ENCODE measurements at places on chromosomes 11 and 22.

GRCh38 chr11:60396382-60396781 is at the start of gene MS4A14:
TSS of gene MS4A14 (plus strand) at chr11:60396459. CDS start at chr11:60396579, 120 bp downstream.
- DNase-seq, result no peak

DNA sequence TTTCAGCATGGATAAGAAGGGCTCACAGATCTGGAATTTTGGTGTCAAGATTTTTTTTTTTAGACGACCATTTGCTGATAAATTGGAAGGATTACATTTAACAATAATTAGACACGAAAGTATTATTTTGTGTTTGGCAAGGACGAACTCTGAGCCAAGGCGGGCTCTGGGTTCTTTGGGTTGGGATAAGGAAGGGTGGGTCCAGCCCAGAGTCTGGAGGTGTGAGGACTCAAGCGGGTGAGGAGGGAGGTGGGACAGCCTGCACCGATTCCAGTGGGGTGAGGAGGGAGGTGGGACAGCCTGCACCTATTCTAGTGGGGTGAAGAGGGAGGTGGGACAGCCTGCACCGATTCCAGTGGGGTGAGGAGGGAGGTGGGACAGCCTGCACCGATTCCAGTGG is 4.1 kb downstream of the B3GAT1 start:
- no peak for DNase-seq

GRCh38 chr11:1739576-1739975 is 10.8 kb downstream of the IFITM10 start:
- no peak for DNase-seq

DNA sequence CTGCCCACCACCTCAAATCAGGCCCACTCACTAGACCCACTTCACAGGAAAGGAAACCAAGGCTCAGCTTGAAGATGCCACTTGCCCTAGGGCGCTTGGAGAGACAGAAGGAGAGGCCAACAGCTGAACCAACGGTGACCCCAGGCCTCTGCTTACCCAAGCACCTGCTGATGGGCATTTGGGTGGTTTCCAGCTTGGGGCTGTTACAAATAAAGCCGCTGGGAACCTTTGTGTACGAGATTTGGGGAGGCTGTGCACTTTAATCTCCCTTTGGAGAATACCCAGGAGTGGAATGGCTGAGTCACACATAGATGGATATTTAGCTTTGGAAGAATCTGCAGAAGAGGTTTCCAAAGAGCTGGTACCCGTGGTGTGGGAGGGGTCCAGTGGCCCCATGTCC is 50.9 kb upstream of the LINC01488 start:
- no peak for DNase-seq

DNA sequence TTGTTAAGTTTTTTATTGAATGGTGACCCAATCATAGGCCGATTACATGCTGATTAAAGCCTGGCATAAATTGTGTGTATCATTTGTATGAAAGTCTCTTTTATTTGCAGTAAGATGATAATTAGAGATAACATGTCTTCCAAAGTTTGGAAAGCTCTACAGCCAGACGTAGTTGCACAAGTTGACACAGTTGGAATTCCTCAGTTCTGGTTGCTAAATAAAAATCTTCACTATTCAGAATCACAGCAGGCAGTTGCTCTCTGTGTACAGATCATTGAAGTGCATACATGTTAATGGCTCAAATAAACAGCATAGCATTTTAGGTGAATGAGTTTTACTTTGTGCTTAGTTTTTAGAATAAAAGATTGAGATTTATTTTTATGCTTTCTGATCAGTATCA is 69.5 kb downstream of the ARHGAP42 start:
- DNase-seq, result no peak

DNA sequence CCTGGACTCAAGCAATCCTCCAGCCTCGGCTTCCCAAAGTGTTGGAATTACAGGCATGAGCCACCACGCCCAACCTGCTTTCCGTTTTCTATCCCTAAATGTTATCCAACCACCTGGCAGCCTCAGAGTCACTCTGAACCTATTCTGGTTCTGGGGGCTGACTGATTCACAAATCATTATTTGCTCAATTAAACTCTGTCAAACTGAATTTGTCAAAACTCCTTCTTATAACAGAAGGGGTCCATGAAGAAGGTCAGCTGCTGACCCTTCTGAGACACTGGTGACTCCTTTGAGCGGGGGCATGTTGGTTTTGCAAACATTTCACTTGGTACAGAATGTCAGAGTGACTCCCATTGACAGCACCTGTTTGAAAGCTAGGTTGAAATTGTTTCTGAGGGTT is 1.8 kb upstream of the VPS37C start:
- no peak for DNase-seq

DNA sequence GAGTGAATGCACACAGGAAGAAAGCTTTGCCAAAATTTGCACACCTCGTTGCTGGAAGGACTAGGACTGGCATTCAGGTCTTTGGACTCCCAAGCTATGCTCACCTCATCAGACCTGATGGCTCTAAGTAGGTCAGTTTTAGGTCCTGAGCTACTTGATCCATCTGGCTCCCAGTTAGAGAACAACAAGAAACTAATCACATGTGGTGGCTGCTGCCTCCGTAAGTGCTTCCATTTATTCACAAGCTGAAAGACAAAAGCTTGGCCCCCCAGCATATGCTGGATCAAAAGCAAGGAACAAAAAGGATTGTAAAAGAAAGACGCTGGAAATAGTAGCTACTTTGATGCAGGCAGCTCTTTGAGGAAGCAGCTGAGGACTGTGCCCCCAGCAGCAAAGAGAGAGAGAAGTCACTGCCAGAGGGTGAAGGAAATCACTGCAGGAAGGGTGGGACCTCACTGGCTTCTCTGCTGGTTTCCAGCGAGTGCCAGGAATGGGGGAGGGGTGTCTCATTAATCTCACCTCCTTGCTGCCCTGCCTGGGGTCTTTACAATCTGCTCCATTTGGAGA is 268.9 kb downstream of the KIRREL3 start:
- no peak for DNase-seq

GRCh38 chr22:22745225-22746060 is 101.0 kb downstream of the GGTLC2 start:
- DNase-seq, result peak; percentile 57

- peak; percentile 14 for DNase-seq
Observed at GRCh38 chr11:1158681-1159487, 1.1 kb downstream of the MUC5AC start.

DNA sequence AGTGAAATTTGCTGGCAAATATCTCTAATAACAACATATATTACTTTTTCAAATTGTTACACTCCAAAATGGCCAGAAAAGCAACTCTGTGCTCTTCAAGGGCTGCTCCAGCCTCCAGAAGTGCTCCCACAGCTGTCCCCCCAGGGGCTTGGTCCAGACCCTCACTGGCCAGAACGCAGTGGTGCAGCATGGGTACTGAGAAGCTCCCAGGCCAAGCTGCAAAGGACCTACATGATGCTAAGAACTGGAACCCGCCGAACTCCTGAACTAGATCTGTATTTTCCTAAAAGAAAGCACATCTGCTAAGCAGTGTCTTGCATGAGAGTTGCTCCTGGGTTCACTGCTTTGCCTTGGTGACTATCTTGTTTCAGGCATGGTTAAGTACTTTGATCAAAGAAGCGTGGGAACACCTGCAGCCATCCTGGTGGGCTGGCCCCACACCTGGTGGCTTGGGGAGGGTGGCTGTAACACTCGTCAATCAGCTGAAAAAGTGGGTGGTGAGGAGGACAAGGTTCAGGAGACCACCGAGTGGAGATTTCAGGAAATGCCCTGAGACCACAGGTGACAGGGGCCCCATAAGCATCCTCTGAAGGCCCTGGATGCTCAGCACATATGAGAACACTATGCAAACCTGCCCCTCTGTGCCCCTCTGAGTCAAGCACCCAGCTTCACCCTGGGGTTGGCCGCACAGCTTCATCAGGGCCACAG is 72.7 kb upstream of the PITPNB start:
- no peak for DNase-seq

DNA sequence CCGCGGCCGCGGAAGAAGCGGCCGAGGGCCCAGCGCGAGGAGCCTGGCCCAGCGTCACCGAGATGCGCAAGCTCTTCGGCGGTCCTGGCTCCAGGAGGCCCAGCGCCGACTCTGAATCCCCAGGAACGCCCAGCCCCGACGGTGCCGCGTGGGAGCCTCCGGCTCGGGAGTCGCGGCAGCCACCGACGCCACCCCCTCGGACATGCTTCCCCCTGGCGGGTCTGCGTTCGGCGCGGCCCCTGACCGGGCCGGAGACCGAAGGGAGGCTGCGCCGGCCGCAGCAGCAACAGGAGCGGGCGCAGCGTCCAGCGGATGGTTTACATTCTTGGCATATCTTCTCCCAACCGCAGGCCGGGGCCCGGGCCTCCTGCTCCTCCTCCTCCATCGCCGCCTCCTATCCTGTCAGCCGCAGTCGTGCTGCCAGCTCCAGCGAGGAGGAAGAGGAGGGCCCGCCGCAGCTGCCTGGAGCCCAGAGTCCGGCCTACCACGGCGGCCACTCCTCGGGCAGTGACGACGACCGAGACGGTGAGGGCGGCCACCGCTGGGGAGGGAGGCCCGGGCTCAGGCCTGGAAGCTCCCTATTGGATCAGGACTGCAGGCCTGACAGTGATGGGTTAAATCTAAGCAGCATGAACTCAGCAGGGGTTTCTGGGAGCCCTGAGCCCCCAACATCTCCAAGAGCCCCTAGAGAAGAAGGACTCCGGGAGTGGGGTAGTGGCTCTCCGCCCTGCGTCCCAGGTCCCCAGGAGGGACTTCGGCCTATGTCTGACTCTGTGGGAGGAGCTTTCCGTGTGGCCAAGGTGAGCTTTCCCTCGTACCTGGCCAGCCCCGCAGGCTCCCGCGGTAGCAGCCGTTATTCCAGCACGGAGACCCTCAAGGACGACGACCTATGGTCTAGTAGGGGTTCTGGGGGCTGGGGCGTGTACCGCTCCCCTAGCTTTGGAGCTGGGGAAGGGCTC is 1.2 kb downstream of the ARHGEF17 start:
- DNase-seq, result peak; percentile 90

- DNase-seq, result no peak
Observed at GRCh38 chr22:24359452-24360120, 67.8 kb upstream of the ADORA2A start.

DNA sequence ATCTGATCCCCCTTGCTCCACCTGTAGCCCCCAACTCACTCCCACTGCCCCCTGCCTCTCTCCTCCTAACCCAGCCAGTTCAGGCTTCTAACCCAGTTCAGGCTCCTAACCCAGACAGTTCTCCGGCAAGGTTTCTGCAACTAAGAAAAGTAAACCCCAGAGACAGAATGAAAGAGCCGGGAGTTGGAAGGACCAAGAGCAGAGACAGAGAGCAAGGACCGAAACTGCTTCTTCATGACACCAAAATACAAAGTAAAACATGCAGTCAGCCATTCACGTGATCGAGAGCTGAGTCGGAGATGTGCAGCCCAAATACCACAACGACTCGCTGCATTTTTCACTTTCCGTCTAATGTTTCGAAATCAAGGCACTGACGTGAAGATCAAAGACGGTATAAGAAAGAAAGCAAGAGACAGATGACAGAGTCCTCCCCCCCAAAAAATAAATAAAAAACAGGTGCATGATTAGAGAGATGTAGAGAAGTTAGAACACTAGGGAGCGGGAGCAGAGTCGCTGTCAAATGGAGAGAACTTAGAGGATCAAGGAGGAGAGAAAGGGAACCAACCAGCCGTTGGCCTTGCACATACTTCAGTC is 884 bp downstream of the IL10RA start:
- no peak for DNase-seq

DNA sequence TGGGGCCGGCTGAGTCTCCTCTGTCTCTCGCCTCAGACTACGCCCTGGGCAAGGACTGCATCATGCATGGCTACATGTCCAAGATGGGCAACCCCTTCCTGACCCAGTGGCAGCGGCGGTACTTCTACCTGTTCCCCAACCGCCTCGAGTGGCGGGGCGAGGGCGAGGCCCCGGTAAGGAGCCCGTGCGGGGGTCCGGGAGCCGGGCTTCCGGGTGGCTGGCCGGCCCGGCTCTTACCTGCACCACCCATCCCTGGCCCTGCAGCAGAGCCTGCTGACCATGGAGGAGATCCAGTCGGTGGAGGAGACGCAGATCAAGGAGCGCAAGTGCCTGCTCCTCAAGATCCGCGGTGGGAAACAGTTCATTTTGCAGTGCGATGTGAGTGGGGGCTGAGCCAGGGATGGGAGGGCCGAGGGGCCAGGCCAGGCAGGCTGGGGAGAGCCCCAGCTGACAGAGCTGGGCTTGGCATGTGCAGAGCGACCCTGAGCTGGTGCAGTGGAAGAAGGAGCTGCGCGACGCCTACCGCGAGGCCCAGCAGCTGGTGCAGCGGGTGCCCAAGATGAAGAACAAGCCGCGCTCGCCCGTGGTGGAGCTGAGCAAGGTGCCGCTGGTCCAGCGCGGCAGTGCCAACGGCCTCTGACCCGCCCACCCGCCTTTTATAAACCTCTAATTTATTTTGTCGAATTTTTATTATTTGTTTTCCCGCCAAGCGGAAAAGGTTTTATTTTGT is 4.1 kb upstream of the ANKRD13D start:
- no peak for DNase-seq

- no peak for DNase-seq
Observed at GRCh38 chr11:76334826-76335389, 46.0 kb downstream of the THAP12 start.

DNA sequence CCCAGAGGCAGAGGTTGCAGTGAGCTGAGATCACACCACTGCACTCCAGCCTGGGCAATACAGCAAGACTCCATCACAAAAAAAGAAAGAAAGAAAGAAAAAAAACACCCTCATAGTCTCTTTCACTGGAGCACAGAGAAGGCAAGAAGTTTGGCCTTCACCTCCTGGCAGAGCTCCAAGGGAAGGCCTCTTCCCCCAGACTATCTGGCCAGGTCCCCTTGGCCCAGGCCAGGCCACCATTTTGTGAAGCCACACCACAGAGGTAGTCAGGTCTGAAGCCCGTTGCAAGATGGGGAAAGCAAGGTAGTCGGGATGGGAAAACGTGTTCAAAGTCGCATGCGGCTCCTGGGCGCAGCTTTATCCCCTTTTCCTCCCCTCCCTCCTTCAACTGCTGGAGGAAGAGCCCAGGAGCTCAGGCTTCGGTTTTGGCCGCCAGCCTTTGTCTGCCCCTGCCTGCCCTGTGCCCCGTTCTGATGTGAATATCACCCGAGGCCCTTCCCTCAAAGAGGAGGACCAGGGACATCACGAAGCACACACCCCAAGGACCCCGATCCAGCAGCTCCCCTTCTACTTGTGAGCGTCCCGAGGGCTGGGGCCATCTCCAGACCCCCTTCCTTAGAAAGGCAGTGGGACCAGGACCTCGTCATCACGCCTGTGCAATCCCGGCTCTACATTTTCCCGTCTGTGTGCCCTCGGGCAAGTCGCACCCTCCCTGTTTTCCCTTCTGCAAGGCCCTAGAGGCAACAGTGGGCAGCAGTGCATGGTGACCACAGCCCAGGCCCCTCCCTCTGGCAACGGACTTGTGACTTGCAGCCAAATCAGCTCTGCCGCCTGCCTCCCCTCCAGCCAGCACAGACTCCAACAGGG is 17.7 kb downstream of the CABP7 start:
- DNase-seq, result no peak

All from iPS-NIHi11 (cell line).